ENCODE measurements at places on chromosomes 11 and 22.
A peak's percentile ranks its signal among the peaks of the same experiment; 100 is the strongest.

DNA sequence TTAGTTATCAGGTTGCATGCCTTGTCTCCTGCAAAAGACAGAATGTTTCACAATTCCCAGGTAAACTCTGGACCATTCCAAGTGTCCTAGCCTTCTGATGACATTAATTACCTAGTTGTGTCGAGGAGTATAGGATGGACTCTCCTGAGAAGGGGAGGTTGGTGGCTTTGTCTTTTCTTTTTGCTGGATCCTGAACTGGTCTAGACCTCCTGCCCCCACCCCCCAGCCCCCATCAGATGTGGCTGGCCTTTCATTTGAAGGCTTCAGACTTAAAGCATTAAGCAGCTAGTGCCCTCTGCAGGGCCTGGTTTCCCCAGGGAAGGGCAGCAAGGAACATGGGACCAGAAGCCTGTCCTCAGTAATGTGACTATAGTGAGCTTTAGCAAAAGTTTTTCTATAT, 9.7 kb downstream of the MCAM start:
- no peak for DNase-seq

DNA sequence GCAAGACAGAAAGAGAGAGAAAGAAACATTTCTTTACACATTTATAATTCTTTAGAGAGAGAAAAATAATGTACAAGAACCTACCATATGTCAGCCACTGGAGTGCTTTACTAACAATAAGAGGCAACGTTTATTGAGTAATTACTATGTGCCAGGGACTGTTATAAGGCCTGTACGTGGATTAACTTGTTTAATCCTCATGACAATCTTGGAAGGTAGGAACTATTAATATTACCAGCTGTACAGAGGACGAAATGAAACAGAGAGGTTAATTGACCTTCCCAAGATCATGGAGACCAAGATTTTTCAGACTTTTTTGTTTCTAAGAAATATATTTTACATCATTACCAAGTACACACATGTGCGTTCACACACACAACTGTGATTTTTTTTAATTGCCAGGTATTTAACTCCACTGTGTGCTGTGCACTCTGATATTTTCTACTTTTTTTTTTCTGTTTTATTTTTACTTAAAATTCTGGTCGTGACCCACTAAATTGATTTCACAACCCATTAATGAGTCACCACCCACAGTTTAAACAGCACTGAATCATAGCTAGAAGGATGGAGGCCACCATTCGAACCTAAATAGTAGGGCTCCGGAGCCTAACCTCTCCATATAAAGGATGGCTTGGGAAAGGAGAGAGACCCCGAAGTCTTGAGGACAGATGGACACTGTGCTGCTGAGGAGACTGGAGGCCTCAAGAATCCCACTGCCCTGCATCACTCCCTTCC, 21.4 kb downstream of the CREB3L1 start:
- no peak for DNase-seq

- peak; percentile 40 for DNase-seq
Measured at GRCh38 chr11:112555491-112556364, 295.1 kb upstream of the PLET1 start.

GRCh38 chr22:26450453-26451185, 21.6 kb downstream of the ASPHD2 start:
- DNase-seq, result no peak

DNA sequence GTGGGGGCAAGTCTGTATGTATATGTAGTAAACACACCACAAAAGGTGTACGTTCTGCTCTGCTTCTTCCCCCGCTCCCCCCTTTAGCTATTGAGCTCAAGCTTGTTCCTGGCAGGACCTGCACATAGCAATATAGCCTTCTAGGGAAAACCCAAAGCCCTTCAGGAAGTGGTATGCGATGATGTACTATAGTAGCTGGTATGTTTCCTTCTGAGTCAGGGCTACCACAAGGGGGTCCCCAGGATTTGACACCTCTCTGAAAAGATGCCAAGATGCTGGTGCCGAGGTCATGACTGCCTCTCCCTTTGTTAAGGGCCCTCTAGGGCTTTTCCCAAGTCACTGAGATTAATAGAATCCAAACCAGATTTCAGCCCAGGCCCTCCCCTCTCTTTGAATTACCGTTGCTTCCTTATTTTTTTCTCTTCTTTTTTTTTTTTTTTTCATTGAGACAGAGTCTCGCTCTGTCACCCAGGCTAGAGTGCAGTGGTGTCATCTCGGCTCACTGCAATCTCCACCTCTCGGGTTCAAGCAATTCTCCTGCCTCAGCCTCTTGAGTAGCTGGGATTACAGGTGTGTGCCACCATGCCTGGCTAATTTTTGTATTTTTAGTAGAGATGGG, 268.4 kb downstream of the ETS1 start:
- DNase-seq, result no peak

- DNase-seq, result no peak
Measured at GRCh38 chr11:62504158-62504973, 42.2 kb downstream of the AHNAK start.

DNA sequence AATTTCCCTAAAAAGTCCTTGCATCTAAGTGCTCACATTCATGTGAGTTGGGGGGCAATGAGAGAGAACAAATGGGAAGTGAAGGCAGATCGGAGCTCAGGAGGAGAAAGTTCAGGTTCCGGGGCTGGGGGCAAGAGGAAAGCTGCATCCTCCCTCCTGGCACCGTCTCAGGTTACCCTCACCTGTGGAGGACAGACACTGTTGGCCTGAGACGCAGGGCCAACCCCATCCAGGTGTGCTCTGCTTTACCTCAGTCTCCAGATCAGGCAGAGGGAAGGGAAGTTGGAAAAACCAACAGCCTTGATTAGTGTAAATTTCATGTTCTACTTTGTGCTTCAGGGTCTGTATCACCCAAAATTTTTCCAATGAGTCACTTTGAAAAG, 146.9 kb downstream of the TRIM29 start:
- DNase-seq, result no peak

- DNase-seq, result no peak
Measured at GRCh38 chr11:119316729-119317591, at the start of gene MCAM. Gene MCAM (minus strand): TSS chr11:119317130. CDS start chr11:119317101, 29 bp downstream.

- DNase-seq, result no peak
Measured at GRCh38 chr11:104776501-104777170, 121.6 kb downstream of the CASP12 start.

DNA sequence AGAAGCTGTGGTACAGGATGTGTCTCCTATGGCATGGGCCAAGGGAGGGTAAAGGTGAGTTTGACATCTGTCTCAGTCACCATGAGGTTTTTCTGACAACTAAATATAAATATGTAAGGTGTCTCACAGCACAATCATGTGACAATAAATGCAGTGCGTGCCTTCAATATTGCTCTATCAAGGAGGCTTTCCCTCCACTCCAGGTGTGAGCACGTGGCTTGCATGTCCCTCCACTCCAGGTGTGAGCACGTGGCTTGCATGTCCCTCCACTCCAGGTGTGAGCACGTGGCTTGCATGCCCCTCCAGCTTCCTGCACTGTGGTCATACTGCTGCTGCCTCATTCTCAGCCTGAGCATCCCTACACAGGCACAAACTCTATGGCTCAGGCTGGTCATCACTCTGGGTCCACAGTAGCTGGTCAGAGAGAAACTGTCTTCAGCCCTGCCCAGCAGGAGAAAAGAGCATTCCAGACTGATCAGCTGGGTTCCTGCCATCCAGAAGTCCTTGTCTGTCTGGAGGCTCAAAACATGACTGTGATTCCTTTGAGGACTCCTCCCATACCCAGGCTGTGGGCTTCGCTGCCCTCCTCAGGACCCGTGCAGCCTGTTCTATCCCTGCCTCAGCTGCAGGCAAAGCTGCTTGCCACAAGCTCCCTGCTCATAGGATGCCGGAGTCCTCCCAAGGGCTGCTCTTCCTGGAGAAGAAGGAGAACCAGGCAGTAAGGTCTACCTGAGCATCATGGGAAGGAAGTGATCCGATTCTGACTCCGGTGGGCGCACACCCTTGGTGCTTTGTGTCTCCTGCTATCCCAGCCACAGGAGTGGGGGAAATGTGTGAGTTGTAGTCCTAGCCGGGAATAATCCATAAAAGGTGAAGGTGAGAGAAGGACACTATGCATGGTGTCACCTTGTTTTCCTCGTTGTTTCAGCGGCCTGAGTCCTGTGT, 33.4 kb upstream of the VPREB1 start:
- DNase-seq, result no peak

GRCh38 chr11:75632450-75632849, 36.4 kb downstream of the MAP6 start:
- no peak for DNase-seq

- no peak for DNase-seq
Measured at GRCh38 chr22:48403521-48404403, 1423.9 kb downstream of the BRD1 start.

- peak; percentile 0 for DNase-seq
Measured at GRCh38 chr11:47714554-47715081, 551 bp downstream of the AGBL2 start.

GRCh38 chr11:47940904-47941649, 39.3 kb upstream of the PTPRJ start:
- no peak for DNase-seq

DNA sequence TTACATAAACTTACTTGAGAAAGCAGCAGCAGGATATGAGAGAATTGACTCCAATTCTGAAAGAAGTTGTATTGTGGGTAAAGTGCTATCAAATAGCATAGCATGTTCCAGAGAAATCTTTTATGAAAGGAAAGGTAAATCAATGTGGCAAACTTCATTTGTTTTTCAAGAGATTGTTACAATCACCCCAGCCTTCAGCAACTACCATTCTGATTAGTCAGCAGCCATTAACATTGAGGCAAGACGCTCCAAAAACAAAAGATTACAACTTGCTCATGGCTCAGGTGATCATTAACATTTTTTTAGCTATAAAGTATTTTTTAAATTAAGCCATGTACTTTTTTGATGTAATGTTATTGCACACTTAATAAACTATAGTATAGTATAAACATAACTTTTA, 357.2 kb downstream of the TMEM135 start:
- DNase-seq, result no peak

DNA sequence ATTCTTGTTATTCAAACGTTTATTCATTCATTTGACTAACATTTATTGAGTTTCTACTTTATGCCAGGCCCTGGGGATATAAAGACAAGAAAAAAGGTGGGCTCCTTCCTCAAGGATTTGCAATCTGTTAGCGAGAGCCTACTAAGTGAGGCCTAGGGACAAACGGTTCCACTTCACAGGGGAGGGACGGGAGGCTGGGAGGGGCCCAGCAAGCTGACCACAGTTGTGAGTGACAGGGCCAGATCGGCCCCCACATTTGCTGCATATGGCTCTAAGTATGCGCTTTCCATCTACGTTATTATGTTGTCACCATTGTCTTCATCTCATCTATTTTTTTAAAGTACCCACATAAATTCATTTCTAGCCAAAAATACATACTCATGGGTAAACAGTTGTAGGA, 271.1 kb downstream of the BUD13 start:
- DNase-seq, result no peak

DNA sequence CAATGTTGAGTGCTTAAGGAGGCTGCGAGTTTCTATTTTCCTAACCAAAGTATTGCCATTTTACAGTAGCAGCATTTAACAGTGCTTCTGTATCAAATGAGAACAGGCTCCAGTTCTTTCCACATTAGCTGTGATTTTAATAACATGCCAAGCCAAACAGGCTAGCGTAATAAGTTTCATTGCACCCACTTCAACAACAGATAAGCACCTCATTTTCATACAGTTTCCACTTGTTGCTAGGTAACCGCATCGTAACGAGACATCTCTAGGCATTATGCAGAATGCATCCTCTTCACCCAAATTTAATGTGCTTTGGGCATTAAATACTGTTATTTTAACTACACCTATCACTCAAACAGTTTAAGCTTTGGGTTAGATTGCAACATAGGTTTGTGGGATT, 79.0 kb downstream of the CADM1 start:
- DNase-seq, result no peak

DNA sequence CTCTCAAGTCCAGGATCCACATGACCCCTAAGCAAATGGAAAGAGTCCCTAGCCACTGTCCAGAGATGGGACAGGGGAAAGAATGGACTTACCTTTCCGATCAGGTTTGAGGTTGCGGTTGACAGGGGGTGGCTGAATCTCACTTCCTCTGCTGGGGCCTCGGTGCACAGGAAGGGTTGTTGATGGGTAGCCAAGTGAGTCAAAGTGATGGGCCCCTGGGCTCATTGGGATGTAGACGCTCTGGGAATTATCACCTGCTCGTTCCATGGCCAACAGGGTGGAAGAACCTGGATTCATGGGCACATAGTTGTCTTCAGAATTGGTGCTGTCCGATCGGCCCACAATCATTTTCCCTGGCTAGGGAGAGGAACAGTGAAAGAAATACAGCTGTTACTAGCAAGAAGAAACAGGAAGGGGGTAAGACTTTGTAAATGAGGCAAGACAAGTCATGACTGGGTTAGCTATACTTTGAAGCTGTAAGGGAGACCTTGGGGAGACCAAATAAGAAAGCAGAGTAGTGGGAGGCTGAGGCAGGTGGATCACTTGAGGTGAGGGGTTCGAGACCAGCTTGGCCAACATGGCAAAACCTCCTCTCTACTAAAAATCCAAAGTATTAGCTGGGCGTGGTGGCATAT, 34.7 kb downstream of the USP35 start:
- DNase-seq, result no peak

DNA sequence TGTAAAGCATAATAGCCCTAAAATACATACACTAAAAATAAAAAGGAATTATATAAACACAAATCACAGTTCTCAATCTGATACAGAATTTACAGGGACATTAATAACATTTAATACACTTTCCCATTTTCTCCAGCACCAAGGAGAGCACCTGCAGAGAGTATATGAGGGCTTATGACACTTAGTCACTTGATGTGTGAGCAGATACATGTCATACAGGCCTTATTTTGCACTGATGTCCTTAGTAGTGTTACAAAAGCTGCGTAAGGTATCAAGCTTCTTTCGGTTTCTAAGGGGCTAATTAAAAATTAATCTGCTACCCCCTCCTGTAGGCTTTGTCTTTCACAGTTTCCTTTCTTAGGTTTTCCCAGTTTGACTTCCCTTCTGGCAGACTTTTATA, 61.3 kb downstream of the TRIM44 start:
- no peak for DNase-seq

DNA sequence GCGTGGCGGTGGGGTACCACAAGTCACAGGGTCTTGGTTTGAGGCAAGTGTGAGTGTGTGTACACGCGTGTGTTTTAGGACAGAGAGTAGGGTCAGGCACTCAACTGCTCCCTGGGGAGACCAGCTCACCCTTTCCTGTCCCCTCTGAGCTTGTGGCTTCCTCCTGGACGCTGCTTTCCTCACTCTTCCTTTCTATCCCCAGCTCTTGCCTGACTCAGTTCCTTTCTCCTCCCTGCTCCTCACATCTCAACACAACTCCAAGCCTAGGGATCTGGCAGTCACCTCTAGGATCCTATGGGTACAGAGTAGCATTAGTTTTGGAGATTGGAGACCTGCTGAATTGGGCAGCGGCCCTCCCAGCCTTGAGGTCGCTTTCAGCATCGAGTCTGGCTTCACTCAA, 4.1 kb downstream of the CLCF1 start:
- DNase-seq, result no peak

GRCh38 chr11:76048763-76049162, 157.5 kb downstream of the WNT11 start:
- no peak for DNase-seq

- DNase-seq, result no peak
Measured at GRCh38 chr11:108511851-108512474, 13.8 kb upstream of the POGLUT3 start.

Measured in stimulated activated CD4-positive, alpha-beta T cell treated with anti-CD3 and anti-CD28 coated beads, TNF-alpha, amount 100 ng/mL, for 4 hours (primary cell).